Esophagus muscularis mucosa (tissue), 4 donors: ENCODE measurements at places on chromosomes 7 and 10.

GRCh38 chr7:75567948-75568595 is 76.0 kb downstream of the SPDYE5 start:
- DNase-seq, result no peak

- no peak for DNase-seq
Observed at GRCh38 chr10:121774404-121774803, 153.4 kb downstream of the ATE1 start.

DNA sequence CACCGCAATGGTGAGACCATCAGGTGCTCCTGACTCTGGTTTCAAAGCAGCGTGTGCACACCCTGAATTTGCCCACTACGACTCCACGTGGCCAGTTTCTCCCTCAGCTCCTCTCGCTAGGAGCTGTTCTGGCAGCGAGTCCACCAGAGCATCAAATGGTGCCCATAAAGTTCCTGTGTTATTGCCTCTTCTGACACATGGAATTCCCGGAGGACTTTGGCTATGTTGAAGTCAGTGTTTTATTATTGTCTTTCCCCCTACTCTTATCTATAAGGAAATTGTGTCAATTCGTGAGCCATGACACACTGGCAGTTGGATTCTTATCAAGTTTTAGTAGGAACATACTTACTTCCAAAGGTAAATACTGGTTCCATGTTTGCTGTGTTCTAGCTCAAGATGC is 53.9 kb upstream of the NPVF start:
- no peak for DNase-seq

DNA sequence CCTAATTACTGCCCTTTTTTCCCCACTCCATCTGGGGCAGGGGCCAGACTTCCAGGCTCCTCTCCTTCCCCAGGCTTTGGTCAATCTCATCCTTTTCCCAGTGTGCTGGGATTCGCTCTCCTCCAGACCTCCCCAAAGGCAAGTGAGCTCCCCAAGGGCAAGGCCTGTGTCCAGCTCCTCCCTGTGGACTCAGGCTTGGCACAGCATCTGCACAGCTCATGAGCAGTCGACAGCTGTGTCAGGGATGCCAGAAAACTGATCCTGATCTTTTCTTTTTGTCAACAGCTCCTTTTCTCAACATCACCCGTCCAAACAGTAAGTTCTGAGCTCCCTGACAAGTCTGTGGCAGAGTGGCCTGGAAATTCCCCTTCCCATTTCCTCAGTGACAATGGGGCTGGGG is 67.1 kb downstream of the C10orf120 start:
- DNase-seq, result no peak
